SW480 (cell line): ENCODE measurements at places on chromosomes 1 and 21.

GRCh38 chr21:39319814-39320332 is 6.4 kb upstream of the BRWD1 start:
- DNase-seq, result no peak

DNA sequence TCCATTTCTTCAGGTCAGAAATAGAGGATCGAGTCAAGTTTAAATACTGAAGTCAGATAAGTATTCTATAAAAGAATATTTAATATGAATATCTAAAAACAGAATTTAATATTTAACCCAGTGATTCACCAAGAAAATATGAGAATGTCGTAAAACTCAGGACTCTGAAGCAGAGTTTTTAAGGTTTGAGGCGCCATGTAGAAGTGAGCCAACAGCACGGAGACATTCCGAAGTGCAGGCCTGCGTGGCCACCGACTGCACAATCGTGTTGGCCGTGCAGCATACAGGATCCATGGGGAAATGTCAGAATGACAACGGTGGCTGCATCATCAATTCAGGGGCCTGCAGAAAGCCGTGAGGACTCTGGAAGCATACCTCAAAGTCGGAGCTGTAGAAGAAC is 23.4 kb downstream of the MRAP start:
- DNase-seq, result no peak

- peak; percentile 29 for DNase-seq
Measured at GRCh38 chr1:152870831-152871730, 7.0 kb upstream of the SMCP start.

DNA sequence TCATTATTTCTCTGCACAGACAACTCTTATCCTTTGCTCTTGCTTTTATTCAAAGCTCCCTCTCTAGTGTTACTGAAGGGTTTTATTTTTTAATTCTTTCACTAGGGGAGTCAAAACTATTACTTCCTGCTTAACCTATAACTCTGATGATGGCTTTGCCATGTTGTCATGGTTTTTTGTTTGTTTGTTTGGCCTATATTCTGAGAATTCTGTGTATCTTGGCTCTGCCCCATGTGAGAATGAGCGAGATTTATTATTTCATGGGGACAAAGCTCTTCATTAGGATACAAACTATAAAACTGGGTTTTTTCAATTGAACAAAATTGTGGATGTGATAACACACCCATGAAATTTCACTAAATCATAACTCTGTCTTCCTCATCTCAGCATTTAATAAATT is 190.5 kb upstream of the C1orf105 start:
- DNase-seq, result no peak

- DNase-seq, result no peak
Measured at GRCh38 chr21:15729346-15729673, 472 bp upstream of the USP25 start.

DNA sequence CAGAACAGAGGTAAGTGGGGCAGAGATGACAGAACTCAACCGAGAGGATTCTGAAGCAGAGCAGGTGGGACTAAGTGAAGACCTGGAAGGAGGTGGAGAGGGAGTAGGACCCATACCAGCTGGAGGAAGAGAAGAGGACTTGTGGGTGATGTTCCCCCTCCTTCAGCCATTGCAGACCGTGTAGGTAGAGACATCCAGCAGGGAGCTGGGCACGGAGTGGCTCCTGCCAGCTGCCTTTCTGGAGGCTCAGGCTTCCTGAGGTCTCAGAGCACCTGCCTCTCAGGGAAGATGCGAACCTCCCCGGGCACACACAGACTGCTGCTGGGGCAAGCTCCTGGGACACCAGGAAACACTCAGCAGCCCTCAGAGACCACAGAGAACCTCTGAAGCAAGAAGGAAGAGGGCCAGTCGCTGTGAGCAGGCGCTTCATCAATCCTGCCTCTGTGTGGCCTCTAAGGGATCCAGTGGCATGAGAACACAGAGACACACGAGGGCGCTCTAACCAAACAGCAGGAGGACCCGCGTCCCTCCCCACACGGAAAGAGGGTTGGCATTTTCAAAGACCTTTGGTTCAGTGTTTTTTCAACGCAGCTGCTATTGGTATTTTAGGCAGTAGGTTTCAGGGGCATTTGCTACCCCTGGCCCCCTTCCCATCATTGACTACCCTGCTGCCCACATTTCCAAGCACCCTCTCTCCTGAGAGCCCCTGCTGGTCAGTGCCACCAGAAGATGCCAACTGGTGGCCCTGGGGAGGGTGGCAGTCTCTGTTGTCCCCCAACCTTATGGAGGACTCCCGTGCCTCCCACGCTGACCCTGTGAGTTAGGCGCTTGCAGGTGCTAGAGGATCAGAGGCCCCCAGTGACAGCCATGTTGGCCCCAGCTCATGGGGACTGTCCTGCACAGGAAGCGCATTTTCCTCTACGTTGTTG is 89.6 kb upstream of the EDN2 start:
- DNase-seq, result peak; percentile 67

- peak; percentile 59 for DNase-seq
Measured at GRCh38 chr1:47388891-47389238, 27.2 kb upstream of the FOXE3 start.

DNA sequence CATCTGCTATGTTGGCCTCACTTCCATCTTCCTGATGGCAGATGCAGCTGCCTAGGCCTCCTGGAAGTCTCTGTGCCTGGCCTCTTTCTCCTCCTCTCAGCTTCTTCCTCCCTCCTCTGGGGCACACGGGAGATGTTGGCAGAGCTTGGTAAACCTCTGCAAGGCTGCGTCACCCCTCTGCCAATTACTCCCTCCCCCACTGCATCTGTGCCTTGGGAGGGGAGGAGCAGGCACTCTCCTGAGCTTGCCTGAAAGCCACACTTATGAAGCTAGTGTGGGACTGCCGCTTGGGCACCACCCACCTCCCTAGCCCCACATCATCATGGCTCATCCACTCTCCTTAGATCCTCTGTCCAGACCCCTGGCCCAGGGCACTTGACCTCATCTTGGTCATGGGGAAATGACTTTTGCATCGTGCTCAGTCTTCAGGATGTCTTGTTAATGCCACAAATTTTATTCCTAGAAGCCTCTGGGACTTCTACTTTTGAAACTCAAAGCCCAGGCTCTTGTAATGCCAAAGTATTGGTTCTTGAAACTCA is 7.3 kb upstream of the TMEM51 start:
- DNase-seq, result no peak

DNA sequence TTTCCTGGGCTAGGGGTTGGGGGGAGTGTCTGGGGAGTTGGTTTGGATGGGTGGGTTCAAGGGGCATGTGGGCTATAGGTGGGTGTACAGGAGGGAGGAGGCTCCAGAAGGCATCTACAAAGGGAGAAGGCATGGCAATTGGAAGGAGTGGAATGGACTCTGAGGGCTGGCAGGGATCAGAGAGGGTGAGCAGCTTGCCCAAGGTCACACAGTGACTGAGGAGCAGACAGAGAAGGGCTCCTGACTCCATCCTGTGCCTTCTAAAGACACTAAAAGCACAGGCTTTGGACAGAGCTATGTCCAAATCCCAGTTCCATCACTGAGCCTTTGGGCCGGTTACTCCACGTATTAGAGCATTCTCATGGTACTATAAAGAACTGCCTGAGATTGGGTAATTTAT is 151.8 kb downstream of the PTPRU start:
- no peak for DNase-seq

DNA sequence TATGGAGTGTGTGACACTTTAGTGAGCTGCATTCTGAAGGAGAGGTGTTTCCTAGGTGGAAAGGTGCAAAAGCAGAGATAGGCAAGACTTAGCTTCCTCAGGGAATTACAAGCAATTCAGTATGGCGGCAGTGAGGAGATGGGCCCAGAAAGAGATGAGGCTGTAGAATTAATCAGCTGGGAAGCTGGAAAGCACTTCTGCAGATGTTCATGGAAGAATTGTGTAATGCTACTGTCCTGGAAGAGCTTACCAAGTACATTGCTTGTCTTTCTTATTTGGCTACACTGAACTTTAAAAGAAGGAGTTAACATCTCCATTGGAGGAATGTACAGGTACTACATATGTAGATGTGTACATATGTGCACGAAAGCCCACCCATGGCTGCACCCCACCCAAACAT is 103.7 kb upstream of the DPT start:
- no peak for DNase-seq

GRCh38 chr1:168762473-168762872 is 33.5 kb upstream of the DPT start:
- no peak for DNase-seq
